Activated gamma-delta T cell treated with anti-CD3 and anti-CD28 coated beads, Interleukin-2, amount 50 U/mL, for 16 hours (primary cell): ENCODE measurements at places on chromosomes 12 and 14.

DNA sequence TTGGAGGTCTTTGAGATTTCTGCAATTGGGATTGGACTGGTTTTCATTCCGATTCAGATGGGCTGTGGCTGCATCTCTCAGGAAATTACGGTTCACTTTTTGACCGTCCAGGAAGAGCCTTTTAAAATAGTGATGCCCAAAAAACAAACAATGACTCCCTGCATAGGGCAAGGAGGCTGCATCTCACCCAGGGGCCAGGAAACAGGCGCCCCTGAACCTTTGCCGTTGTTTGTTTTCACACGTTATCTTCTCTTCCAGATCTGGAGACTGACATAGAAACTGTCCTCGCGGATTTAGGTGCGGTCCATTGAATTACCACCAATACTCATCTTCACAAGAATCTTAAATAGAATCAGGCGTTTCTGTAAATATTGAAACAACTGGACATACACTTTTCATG is 66.0 kb downstream of the FLRT2 start:
- no peak for DNase-seq

DNA sequence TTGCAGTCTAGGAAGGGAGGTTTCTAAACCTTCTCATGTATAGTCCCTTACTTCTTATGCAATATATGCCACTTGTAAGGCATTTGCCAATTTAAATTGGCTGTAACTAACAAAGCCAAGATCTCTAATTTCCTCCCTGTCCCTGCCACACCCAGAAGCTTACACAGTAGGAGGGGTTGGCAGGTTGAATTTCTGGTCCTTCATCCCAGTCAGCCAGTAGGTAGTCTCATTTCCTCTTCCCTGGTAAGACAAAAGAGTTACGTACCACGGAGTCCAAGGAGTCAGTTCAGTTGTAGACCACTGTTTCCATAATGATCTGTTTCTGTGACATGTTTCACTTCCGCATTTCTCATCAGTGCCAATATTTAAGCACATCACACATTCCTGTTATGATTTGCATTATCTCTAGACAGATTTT is 47.0 kb upstream of the PLBD1 start:
- DNase-seq, result no peak

GRCh38 chr12:57630891-57631433 is 2.0 kb downstream of the B4GALNT1 start:
- no peak for DNase-seq

- DNase-seq, result no peak
Measured at GRCh38 chr14:79703209-79703608, 508.1 kb downstream of the DIO2 start.

DNA sequence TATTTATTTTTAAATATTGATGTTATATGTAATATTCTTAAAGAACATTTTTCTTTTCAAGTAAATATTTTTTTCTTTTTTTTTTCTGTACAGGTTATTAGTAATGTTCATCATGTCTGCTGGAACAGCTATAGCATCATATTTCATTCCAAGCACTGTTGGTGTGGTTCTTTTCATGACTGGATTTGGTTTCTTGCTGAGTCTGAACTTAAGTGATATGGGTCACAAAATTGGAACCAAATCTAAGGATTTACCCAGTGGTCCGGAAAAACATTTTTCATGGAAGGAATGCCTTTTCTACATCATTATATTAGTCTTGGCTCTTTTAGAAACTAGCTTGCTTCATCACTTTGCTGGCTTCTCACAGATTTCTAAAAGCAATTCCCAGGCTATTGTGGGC is 23.2 kb downstream of the PCNX4 start:
- DNase-seq, result no peak

- DNase-seq, result no peak
Measured at GRCh38 chr14:61471297-61472005, 150.1 kb downstream of the PRKCH start.

- DNase-seq, result no peak
Measured at GRCh38 chr14:102903889-102904512, 18.5 kb upstream of the AMN start.

- no peak for DNase-seq
Measured at GRCh38 chr12:42468341-42468821, 121.2 kb downstream of the PRICKLE1 start.

DNA sequence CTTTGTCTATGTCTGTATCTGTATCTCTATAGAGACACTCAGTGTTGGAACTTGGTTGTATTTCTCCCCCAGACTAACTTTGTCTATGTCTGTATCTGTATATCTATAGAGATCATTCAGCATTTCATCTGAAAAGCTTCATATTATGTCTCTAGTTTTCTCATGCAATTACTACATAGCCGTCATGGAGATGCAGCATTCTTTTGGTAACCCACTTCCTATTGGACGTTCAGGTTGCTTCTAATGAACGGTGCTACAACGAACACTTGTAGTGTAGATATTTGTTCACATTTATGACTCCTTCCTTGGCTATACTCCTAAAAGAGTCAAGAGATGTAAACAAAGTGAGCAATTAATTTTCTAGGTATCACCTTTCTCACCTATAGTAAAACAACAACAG is 81.5 kb upstream of the KCNA1 start:
- no peak for DNase-seq

- no peak for DNase-seq
Measured at GRCh38 chr14:63909984-63910383, 57.2 kb downstream of the SYNE2 start.

DNA sequence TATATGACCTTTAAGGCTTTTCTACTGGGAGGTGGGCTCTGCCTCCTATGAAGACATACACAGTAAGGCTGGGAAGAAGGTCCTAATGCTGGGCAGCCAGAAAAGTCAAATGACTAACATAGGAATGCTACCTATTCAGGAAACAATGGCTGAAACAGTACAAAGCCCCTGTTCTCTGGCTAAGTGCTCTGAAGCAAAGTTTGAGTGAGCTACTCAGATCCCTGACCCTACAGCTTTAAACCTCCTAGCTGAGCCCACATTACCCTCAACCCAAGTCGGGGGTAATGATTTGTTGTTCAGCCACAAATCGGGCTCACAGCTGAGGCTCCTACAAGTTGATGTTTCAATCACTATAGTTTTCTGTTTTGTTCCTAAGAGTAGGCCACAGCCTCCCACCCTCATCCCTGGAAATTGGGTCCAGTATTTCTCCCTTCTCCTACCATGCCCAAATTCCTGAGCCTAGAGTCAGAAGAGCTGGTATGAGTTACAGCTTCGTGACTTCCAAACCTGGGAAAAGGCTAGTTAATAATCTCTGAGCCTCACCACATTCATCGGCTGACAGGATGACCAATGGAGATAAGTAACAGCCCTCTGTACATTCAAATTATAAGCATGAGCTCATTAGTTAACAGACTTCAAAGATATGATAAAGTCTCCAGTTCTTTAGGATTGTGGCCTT is 46.5 kb downstream of the BTBD7 start:
- DNase-seq, result no peak

- DNase-seq, result no peak
Measured at GRCh38 chr12:80282761-80283160, 161.3 kb upstream of the PTPRQ start.

DNA sequence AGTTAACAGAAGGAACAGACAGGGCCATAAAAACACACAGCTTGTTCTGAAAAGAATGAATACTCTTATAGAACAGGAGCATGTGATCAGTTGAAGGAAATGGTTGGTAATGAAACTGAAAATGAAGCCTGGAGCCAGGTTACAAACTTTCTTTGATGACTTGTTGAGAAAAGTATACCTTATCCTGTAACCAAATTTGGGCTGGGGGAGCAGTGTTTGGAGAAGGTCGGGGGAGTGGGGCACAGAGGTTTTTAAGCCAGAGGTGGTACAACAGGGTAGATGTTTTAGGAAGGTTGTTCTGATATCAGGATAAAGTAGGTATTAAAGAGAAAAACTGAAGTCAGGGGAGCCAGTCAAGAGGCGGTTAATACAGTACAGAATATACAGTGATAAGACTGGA is 8.2 kb downstream of the GOLT1B start:
- no peak for DNase-seq

- no peak for DNase-seq
Measured at GRCh38 chr12:6231359-6232268, 31.4 kb downstream of the CD9 start.

- DNase-seq, result no peak
Measured at GRCh38 chr14:21033133-21033698, 1.4 kb downstream of the RNASE13 start.

- no peak for DNase-seq
Measured at GRCh38 chr12:5032821-5033220, 10.9 kb upstream of the KCNA5 start.

- DNase-seq, result no peak
Measured at GRCh38 chr12:57767305-57767698, 424 bp upstream of the CYP27B1 start.

DNA sequence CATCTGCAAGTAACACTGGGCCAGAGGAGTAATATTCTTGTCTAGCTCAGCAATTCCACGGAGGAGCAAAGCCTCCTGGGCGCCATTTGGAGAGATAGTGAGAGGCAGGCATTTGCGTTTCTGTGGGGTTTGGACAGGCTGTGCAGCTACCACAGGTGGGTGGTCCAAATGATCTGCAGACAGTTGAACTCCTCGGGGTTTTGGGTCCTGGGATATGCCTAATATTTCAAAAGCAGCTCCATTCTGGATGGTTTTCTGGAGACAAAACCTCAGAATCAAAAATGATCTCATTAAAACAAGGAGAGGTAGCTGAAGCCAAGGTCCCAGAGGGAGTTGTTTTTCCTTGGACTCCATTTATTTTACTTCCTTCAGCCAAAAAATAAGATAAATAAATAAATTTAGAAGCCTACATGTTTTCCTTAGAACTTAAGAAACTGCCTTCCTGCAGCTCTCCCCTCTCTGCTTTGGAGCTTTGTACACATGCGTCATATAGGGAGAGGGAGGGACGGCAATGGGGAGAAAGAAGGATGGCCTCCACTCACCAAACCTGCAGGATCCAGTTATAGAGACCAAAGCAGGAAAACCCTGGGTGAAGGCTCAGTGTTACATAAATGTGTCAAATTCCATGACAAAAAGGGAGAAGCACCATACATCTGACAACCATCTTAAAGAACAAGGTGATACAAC is 227.3 kb upstream of the DAAM1 start:
- no peak for DNase-seq

DNA sequence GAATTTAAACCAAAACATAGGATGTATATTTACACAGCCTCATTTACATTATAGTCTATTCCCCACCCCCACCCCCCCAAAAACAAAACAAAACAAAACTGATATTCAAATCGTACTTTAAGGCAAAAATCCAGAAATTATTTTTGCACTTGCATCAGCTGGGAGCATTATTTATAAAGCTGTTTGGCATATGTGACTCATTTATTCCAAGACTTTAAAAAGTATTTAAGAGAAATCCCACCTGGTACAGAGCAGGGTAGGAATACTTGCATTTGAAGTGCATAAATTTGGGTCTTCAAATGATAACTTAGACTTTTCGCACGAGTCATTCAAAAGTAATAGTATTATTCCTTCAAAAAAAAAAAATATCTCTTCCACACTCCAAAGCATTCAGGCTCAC is 1.1 kb downstream of the KLHL28 start:
- DNase-seq, result no peak

DNA sequence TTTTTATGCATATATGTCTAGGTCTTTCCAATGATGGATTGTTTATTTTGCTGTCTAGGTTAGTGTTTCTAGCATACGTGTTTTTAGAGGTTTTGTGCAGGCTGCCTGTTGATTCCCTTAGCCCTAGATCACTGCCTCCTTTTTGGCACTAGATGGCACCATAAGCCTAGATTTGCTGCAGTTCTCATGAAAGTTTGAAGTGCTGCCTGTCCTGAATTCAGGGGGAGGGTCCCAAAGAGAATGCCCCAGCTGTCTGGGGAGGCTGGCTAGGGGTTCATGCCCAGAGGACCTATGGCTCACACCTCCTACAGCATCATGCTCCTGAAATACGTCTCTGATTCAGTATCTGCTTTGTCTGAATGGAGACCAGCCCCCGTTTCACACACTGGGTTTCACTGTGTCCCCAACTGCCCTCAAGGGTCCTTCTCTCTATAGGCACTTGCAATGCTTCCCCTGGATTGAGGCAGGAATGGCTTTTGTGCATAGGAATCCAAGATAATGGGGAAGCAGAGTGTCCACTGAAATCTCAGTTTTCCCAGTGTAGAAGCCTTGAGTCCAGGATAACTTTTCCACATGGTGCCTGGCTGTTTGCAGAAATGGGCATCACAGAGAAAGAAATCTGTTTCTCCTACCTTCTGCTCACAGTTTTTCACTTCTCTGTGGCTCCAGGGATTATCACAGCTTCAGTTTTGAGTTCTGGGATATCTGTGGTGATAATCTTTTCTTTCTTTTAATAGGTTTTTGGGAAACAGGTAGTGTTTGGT is 14.2 kb upstream of the TXNRD1 start:
- DNase-seq, result peak; percentile 22

DNA sequence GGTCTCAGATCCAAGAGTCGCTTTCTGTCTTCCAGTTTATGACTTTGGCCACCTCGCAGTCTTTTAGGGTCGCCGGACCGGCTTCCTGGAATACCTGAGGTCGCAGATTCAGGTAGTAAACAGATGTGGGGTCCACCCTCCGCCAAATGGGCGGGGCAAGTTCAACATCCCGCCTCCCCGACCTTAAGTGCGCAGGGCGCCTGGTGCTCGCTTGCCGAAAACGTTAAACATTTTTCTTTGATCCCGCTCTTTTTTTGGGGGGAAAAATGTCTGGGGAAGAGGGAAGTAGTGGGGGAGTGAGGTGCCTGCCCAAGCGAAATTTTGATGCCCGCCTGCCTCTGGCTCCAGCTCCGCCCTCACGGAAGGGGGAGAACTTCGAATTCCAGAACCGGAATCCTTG is 73.9 kb upstream of the TBX5 start:
- DNase-seq, result no peak

GRCh38 chr14:73394317-73394716 is 64.0 kb downstream of the NUMB start:
- DNase-seq, result no peak

DNA sequence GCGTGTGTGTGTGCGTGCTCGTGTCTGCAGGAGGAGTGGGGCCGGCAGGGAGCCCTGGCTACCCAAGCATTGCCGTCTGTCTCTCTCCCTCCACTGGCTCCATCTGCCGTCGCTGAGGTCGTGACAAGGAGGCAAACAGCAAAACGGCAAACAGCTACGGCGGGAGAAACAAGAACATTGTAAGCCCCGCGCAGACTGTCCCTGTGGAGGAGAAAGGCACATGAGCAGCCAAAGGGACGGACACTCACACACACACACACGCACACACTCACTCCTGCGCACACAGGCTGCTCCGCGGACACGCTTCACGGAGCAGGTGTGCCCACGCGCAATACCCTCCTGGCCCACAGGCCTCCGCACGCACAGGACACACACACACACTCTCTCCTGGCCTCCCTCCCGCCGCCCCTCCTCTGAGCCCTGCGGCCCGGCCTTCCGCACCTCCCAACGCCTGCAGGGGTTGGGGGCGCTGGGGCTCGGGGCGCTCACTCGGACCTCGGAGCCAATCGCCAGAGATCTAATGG is 905 bp downstream of the CISTR start:
- DNase-seq, result no peak

- DNase-seq, result no peak
Measured at GRCh38 chr12:101042211-101042610, 167.8 kb downstream of the SLC5A8 start.

- DNase-seq, result no peak
Measured at GRCh38 chr14:75559451-75560222, 18.8 kb upstream of the FLVCR2 start.
